DMS79 treated with DMSO at 0.1 percent for 48 hours (cell line): ENCODE measurements at places on chromosomes 16 and 17.

GRCh38 chr16:75624921-75625334, 1.8 kb upstream of the ADAT1 start:
- no peak for DNase-seq

- DNase-seq, result no peak
Measured at GRCh38 chr16:56617212-56618085, 8.1 kb upstream of the MT1E start.

DNA sequence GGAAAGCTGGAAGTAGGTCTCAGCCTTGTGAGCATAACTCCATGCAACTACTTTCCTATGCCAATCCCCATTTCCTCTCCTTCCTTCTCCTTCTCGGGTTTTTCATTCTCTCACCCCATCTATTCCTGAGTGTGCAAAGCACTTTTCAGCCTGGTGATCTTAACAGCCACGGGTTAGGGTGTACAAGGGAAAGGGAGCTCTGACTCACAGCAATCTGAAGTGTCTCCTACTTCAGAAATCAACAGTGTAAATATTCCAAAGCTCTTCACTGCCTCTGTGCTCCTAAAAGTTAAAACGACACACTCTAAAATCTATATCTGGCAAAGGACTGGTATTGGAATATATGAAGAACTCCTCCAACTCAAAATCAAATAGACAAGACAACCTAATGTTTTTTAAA, 268.0 kb upstream of the IRX3 start:
- peak; percentile 4 for DNase-seq

GRCh38 chr17:81241648-81242420, 2.7 kb downstream of the NDUFAF8 start:
- peak; percentile 3 for DNase-seq
